ENCODE measurements at places on chromosomes 4 and X.

- DNase-seq = no peak
Observed at GRCh38 chr4:138181287-138181686, 60.9 kb downstream of the SLC7A11 start.

DNA sequence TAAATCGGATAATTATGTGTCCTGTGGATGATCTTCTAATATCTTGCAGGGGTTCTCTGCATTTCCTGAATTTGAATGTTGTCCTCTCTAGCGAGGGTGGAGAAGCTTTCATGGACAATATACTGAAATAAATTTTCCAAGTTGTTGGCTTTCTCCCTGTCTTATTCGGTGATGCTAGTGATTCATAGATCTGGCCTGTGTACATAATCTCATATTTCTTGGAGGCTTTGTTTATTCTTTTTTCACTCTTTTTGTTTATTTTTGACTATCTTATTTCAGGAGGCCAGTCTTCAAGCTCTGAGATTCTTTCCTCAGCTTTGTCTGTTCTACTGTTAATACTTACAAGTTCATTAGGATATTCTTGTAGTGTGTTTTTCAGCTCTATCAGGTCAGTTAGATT is 20.7 kb upstream of the CLGN start:
- no peak for DNase-seq

DNA sequence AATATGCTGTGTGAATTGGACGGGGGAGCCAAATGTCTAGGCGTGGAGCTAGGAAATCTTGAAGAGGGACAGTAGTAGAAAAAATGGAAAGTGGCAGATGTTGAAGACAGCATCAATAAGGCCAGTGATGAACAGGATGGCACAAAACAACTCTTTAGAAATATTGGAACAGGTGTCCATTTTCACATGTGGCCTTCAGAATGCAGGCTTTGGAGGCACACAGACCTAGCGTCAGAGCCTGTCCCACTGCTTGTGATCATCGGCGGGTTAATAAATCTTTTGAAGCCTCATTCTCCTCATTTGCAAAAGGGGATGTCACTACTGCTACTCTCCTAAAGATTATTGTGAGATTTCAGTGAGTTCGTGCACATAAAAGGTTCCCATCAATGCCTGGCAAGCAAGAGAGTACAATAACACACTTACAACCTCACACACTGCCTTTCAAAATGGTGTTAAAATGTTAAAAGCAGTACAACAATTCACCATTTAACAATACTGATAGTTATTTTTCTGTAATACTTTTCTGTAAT is 2.4 kb downstream of the PDLIM3 start:
- DNase-seq = no peak

- no peak for DNase-seq
Observed at GRCh38 chr4:179927473-179927872, 2315.7 kb upstream of the TENM3 start.

GRCh38 chr4:7158991-7159390 is 33.3 kb upstream of the SORCS2 start:
- no peak for DNase-seq

GRCh38 chr4:165604181-165604580 is 225.4 kb downstream of the CPE start:
- DNase-seq = no peak

DNA sequence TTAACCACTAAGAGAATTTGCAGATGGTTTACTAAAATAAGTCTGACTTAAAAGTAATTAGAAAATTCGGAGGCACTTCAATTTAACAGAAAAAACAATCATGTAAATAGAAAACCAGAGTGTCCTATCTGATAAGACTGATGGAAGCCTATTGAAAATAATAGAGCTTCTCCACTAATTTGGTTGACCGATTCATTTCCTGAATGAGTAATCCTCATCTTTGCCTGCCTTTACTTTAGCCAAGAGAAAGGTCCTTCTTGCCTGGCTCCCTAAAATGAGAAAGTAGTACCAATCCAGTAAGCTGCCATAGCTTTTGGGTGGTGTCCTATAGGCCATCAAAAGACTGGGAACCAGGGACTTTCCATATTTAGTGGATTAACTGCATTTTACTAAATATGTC is 48.4 kb downstream of the KCNIP4 start:
- no peak for DNase-seq

- no peak for DNase-seq
Observed at GRCh38 chr4:165965503-165965902, 92.5 kb downstream of the TLL1 start.

DNA sequence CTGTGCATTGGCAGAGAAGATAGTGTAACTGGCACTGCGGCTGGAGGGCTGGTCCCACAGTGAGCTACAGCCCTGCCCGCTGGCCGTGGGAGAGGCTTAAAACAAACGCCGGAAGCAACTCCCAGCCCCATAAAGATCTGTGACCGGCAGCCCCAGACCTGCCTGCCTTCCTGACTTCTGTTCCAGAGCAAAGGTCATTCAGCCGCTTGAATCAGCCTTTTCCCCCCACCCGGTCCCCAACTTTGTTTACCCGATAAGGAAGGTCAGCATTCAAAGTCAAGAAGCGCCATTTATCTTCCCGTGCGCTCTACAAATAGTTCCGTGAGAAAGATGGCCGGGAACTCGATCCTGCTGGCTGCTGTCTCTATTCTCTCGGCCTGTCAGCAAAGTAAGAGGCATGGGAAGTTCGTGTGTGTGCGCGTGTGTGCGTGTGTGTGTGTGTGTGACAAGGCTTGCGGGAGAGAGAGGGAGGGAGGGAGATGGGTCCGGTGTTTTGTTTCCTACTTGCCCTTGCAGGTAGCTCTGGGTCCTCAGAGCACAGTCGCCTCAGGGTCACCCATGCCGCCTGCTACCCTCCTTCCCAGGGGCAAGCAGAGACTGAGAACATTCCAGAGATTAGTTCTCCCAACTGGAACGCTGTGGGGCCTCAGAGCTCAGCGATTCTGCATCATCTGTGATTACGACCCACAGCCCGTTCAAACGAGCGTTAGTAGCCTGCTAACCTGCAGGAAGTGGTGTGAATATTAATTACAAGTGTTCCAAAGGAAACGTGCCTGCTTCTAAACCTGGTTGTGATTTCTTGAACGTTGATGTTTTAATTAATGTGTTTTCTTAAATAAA is at the start of gene MGST2:
MGST2 (plus strand) TSS at position 130 of the 840 bp plus-strand sequence; CDS start at position 331, 201 bp downstream.
- no peak for DNase-seq

DNA sequence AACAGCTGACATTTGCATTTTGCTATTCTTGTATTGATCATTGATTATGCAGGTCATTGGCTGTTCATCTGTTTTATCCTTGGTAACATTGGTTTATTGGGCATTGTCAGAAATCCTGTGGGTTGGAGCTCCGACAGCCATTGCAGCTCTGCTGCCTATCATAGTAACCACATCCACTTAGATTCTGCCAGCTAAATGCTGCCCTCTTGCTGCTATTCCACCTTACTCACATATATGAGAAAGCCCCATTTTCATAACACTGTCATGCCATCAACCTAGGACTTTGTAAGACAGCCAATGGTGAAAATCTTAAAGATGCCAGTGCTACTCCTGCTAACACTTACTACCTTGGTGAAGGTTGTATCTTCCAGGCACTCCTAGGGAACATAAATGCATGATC is 187.3 kb upstream of the CXCL13 start:
- peak; percentile 24 for DNase-seq

DNA sequence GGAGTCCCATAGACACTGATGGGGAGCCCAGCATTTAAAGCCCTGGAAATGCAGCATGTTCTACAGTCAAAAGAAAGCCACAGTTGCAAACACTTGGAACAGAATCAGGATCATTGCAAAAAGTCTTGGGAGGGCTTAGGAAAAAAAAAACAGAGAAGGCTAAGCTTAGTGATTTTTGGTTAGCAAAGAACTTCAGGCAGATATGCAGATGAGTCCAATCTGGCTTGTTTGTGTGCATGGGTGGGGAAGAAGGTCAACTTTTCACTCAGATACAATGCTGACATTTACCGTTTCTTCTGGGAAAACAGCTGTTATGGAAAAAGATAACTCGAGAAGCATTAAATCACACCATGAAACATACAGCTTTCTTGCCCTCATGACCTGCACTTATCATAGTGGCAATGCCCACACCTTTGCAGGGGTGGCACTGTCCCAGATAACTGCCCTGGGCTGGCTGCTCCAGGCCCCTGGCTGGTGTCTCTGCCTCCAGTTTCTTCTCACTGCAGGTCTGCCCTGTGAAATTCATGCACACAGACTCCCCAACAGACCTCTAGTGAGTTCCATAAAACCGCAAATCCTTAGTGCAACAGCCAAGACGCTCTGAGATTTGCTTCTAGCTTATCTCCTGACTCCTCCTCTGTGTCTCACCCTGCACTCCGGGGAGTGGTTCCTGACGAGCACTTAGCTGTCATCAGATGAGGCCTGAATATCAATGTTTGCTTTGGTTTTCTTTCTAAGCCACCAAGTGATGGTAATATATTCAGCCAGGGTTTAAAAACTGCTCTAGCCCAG is 99.2 kb downstream of the DRD5 start:
- DNase-seq = no peak

GRCh38 chr4:107269175-107269574 is 233.1 kb upstream of the DKK2 start:
- no peak for DNase-seq

DNA sequence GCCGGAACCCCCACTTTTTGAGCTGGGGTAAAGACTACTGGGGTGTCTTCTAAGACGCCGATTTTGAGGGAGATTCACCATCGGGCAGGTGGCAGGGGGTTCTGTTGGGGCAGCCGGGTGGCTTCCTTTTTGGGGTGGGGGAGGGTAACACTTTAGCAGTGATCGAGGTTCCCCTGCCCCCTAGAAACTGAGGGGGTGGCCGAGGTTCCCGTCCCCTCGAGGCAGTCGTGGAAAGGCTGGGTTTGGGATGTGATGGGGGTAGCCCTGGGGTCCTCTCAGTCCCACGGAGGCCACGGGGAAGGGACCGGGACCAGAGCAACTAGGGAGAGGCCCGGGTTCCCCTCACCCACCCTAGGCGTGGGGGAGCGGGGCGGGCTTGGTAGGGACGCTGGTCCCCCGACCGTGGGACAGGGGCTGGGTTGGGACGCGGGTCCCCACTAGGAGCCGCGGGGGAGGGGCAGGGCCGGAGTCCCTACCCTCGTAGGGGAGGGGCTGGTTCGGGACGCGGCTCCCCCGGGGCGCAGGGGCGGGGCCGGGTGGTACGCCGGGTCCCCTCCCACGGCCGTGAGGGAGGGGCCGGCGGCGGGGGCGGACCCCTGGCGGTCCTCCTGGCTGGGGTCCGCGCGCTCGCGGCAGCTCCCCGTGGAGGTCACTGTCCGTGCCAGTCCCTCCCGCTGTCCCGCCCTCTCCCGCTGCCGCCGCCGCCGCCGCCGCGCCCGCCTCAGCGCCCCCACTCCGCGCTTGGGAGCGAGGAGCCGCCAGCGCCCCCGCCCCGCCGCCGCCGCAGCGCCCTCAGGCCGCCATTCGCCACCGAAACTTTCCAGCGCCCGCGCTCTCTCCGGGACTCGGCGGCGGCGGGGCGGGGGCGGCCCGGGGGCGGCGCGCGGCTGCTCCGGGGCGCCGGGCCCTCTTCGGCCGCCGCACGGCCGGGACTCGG is at the start of gene TBL1X:
TBL1X (plus strand) TSS at position 624 of the 937 bp plus-strand sequence. CDS start 188,529 bp downstream, outside the sequence.
- DNase-seq = no peak

GRCh38 chr4:8601556-8601955 is 9.0 kb downstream of the CPZ start:
- no peak for DNase-seq

DNA sequence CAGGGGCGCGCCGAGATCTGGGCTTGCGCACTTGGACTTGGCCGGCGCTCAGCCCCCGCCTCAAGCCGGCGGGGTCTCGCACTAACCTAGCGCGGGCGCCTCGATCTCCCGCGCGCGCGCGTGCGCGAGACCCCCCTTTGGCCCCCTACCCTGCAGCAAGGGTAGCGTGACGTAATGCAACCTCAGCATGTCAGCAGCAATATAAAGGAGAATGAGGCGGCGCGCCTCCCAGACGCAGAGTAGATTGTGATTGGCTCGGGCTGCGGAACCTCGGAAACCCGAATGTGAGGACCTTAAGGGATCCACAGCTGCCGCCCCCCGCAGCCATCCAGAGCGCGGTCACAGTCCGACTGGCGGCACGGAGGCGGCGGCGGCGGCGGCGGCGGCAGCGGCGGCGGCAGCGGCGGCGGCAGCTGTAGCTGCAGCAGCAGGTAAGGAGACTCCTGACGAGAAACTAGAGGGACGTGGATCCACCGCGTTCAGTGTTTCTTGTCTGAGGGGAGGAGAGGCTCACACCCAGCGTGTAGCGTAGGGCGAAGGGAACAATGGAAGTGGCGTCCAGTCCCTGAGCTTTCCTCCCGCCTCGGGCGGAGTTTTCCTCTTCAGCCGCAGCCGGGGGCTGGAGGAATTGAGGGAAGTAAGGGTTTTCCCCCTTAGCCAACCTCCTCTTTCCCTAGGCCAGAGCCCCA is at the start of the genes SATL1 and ZNF711:
SATL1 (minus strand) TSS at position 19 of the 689 bp plus-strand sequence. CDS start 134,811 bp downstream, outside the sequence.
ZNF711 (plus strand) TSS at position 231 of the 689 bp plus-strand sequence. CDS start 3,582 bp downstream, outside the sequence.
- DNase-seq = peak; percentile 13

- DNase-seq = no peak
Observed at GRCh38 chr4:56301997-56302496, 85.2 kb downstream of the AASDH start.

DNA sequence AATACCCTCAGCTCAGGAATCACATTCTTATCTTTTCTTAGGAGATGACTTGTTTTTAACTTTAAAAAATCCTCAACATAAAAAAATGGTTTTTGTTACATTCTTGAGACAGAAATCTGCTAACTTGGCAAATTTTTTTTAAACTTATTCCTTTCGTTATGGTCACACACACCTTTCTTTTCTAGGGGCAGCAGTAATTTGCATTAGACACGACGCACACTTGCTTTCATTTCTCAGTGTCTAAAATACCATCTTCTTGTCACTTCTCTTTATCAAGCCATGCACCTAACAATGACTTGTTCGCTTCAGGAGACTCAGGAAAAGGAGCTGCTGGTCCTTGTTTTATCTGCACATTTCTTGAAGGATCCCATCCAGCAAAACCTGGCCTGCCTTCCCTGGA is 112.6 kb upstream of the TBL1X start:
- DNase-seq = no peak

DNA sequence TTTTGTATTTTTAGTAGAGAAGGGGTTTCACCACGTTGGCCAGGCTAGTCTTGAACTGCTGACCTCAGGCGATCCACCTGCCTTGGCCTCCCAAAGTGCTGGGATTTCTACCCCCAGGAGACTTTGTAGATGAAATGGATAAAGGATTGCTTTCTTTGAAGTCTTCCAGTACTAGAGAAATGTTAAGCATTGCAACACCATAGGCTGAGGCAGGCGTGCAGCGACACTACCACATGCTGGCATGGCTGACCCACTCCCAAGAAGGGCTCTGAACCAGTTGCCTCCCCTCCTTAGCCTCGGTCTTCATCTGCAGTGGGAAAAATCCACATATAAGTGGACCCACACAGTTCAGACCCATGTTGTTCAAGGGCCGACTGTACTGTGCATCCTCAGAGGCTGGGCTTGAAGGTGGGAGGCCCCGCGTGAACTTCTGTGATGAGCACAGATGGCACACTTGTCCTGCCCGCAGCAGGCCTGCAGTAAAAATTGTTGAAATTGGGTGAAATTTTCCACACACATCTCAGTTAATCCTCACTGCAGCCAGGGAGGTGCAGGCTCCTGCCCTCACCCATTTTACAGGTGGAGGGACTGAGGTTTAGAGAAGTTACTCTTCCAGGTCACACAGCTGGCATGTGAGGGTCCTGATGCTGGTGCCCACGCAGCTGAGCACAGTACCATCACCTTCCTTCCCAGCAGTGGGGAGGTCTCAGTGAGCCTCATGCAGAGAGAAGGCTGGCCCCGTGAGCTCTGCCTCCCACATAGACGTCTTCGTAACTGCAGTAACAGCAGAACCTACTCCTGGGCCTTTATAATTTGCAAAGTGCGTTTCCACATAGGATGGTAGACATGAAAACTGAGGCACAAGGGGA is 35.5 kb downstream of the HTRA3 start:
- no peak for DNase-seq
